ENCODE measurements at places on chromosomes 2 and 18.

DNA sequence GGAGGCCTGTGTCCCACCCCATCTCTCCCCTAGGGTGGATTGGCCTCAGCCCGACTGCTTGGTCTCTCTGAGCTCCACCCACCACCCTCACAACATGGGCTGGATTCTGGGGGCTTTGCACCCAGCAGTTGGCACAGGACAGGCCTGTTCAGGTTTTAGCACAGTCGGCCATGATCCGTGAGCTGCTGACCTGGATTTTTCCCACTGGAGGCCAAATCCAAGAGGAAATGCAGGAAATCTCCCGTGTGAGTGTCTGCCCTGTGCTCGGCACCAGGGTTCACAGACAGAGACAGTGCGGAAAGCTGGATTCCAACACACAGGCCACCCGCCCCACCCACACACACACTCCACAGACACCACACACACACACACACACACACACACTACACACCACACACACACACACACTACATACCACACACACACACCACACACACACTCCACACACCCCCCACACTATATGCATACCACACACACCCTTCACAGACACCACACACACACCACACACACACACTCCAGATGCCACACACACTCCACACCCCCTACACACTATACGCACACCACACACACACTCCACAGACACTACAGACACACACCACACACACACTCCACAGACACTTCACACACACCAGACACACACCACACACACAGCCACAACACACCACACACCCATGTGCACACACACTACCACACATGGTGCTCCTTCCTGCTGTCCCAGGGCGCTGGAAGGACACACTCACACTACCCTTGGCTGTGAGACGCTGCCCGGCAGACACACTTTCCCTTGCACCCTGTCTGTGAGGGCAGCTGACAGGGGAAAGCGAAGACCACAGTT, 14.1 kb downstream of the MBP start:
- DNase-seq: no peak

DNA sequence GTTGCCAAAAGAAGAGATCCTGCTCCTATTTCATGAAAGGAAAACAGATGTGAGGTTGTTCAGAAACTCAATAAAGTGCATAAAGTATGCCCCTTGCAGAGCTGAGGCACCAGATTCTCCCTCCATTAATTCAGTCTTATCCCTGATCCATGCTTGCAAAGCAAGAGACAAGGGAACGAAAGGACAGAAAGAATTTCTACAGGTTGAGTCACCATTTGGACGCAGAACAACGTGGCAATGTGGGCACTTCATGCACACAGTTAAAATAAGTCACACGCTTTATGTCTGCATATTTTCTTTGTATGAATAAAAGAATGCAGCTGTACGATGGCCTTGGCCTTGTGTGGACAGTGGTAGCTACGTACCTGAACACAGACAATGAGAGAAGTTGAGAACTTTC, 321.7 kb upstream of the REV1 start:
- DNase-seq: no peak

GRCh38 chr2:10810202-10811161, 2.1 kb downstream of the PDIA6 start:
- DNase-seq: no peak

DNA sequence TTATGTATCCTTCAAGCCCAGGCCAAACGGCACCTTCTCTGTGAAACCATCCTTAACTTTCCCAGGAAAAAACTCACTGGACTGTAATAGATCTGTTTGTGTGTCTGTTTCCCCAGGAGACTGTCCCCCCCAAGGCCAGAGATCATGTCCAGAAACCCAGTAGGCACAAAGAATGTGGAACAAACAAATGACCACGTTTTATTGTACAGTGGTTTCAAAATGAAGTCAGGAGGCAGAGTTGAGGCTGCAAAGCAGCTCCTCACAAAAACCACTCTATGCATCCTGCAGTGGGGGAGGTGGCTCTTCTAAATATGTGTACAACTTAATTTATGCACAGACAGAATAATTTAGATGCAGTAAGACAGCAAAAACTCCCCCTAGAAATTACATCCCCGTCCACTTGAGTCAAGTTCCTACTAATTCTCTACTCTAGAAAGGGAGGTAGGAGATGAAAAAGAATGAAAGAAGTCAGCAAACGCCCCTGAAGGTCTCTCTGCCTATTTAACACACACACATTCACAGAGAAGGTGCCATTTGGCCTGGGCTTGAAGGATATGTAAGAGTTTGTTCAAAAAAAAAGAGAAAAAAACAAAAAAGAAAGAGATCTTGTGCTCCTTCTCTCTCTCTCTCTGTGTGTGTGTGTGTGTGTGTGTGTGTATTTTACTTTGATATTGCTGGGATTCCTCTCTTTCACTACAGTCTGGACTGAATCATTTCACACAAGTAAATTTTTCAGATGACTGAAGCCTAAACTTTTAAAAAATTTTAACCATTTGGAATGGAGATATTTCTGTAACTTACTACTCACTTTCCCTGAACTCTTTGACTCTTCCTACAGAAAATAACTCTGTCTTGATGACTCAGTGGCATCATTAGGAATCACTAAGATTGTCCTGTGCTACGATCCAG, 19.5 kb downstream of the BCL2 start:
- DNase-seq: no peak

DNA sequence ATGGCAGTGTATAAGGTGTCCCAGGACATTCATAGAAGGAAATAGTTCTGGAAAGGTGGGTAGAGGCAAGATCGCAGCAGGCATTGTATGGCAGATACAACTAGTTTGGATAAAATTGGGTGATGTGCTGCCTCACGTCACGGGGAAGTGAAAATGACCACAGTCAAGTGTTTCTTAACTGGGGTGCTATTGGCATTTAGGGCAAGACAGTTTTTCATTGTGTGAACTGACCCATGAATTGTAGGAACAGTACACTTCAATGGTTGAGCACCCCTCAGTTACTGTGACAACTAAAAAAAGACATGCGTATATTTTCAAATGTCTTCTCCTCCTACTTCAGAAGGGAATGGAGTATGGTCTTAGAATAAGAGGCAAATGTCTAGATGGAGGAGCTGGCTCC, 22.3 kb upstream of the CYRIA start:
- no peak for DNase-seq

GRCh38 chr2:114068438-114068837, 178.5 kb downstream of the ACTR3 start:
- no peak for DNase-seq

DNA sequence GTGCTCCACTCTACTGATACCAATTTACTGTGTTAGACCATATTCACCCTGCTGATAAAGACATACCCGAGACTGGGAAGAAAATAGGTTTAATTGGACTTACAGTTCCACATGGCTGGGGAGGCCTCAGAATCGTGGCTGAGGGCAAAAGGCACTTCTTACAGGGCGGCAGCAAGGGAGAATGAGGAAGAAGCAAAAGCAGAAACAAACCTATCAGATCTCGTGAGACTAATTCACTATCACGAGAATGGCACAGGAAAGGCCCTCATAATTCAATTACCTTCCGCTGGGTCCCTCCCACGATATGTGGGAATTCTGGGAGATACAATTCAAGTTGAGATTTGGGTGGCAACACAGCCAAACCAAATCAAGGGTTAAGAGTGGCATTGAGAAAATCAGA, 65.2 kb downstream of the LDLRAD4 start:
- DNase-seq: no peak

- no peak for DNase-seq
Observed at GRCh38 chr18:7957297-7957696, 390.2 kb downstream of the PTPRM start.

- no peak for DNase-seq
Observed at GRCh38 chr2:85042330-85042729, 71.4 kb downstream of the KCMF1 start.

DNA sequence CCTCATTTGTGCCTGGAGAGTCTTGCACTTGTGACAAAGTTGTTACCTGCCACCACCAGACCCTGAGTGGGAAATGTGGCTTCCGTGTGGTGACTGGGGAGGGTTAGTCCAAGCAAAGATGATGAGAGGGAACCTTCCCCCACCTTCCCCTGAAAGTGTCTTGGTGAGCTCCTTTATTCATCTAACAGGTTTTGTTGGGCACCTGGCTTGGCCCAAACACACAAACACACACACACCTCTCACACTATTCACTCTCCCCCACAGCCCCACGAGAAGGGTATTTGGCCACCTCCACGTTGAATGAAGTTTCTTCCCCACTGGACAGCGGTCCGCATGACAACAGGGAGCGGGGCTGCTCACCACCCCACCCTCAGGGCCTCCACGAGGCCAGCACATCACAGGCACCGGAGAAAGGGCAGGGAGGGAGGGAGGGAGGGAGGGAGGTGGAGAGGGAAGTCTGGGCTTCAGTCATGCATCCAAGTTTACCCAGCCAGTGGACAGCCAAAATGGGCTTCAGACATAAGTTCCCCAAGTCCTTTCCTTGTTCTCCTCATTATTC, 1.4 kb downstream of the CIB4 start:
- DNase-seq: no peak

DNA sequence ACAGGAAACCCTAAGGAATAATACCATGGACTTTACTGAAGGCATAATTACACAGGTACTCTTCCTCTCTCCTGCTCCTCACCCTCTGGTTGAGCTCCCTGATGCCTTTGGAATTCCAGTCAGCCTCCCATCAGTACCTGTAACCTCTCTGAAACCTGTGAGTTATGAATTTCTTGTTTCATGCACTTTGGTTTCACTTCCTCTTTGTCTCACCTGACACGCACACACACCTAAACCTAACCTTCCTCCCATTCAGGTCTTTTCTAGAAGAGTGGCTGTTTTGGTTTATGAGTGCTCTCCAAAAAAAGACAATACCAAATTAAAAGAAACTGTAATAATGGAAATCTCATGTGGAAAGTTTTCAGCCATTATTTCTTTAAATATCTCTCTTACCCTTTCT, 451.3 kb upstream of the VWC2L start:
- no peak for DNase-seq

DNA sequence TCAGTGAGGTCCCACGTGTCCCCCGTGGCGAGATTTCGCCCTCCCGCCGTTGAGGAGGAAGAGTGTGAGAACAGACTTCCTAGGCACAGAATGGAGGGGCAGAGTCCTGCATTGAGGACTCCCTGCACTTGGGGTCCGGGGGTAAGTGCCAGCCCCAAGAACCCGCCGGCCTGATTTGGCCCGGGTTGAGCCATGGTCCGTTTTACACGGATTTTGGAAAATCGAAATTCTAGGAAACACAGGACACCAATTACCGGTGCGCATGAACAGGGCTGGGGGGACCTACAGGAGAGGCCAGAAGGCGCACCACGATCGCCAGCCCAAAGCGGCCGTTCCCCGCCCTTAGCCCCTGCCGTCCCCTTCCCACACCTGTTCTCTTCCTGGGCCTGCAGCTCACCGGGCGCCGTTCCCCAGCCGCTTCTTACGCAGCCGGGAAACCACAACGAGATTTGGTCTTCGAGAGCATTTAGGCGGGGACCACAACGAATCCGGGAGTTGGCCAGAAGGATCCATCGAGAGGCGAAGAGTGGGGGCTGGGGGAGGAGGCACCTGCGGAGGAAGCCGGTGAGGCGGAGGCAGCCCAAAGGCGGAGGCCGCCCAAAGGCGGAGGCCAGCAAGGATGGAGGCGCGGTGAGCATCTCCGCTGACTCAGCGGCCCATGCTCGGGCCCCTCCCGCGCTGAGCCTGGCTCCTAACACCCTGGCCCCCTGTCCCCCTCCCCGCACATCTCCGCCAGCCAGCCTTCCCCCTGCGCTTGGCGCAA, 464 bp upstream of the TLX2 start:
- DNase-seq: no peak

GRCh38 chr2:54164106-54164505, 48.7 kb downstream of the ACYP2 start:
- no peak for DNase-seq

DNA sequence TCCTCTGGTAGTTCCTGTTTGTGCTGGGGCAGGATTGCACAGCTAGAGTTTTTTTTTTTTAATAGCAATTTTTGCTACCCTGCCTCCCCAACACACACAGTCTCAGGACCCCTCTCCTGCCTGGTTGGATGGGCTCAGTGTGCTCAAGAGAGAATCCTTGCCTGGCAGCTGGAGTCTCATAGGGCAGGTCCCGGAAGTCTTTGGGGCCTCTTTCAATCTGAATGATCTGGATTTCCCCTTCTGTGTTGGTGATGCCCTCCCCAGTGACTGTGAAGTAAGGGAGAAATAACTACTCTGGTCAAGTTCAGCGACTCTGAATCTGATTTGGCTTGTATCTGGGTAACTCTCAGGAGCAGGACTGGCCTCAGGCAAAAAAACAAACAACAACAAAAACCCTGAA, 220.6 kb upstream of the LRRTM1 start:
- DNase-seq: no peak

DNA sequence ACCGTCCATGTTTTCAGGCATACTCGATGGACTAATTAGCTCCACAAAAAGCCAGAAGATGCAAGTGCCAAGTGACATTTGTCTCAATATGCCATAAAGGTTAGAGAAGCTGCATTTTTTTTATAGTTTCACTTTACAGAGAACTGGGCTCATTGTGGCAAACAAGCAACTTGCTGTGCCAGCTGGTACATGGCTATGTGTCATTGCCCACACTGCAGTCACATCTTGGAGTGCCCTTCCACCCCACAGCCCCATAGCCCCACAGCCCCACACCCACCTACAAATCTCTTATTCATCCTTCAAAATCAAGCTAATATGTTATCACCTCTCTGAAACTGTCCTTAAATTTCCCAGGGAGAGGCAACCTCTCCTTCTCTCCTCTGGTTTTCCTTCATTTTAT, 451.9 kb downstream of the ARHGAP15 start:
- peak; percentile 51 for DNase-seq

DNA sequence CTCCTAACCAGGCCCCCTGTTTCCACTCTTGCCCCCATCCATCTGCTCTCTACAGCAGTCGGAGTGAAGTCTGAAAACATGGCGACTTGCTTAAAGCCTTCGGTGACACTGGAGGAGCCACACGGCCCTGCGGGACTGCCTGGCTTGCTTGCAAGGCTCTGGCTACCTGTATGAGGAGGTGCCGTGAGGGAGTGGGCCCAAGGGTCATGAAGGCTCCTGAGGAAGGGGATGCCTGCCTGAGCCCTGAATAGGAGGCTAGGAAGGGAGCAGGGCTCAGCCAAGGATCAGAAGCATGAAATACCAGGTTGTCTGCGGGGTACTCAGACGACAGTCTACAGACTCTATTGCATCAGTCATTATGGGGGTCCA, 75.4 kb downstream of the EMX1 start:
- no peak for DNase-seq

DNA sequence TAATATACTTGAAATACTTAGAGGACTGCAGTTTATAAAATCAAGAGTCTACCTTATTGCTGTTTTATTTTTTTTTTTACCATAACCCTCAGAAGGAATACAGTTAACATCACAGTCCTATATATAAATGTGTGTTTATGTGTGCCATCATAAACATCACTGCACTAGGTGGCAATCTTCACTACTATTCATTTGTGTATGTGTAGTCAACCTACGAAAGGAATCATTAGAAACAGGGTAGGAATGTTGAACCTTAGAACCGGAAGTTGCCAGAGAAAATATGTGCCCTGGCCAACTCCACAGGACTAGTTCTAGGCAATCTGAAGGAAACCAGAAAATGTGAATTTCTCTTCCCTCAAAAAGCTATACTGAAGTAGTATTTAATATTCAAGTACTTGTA, 3.4 kb downstream of the GEN1 start:
- no peak for DNase-seq
